Upper lobe of right lung (tissue), 1 donor: ENCODE measurements at places on chromosomes 12 and 14. TPM values are rescaled to one million over a fixed set of nuclear protein-coding genes. Genes with fewer than 3 reads are reported as not detected.

KCNC2 gene
- not detected for total RNA-seq

GPR68 gene
- total RNA-seq, result 6.3 TPM

PLEKHH1 gene
- 2.3 TPM for total RNA-seq

CD69 gene
- 14.5 TPM for total RNA-seq
